ENCODE measurements at places on chromosomes 4 and X. TPM values are rescaled to one million over a fixed set of nuclear protein-coding genes. Genes with fewer than 3 reads are reported as not detected.

DNA sequence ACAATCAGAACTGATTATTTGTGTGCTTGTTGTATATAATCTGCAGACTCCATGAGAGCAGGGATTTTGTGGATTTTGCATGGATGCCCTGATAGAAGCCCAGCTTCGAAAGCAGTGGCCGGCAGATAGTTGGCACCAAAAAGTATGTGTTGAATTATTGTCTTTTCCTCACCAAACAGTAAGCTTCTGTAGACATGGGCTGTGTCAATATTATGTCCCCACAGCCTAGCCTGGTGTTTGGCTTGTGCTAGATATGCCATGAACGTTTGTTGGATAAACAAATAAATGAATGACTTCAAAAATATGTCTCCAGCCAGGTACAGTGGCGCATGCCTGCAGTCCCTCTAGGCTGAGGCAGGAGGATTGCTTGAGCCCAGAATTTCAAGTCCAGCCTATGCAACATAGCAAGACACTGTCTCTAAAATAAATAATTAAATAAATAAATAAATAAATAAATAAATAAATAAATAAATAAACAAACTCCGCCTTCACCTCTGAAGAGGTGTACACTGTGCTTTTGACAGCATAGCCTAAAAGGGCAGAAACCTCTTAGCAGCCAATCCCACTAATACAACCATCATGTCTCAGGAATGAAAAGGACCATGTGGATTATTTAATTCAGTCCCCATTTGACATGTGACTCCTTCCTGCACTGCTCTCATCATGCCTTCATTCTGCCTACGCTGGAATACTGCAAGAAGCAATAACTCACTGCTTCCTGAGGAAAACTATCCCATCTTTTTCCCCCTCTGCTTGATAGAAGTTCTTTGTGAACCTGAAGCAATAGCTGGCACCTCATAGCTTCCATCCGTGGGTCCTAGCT is 335.2 kb downstream of the FBXW7 start:
- no peak for DNase-seq

DNA sequence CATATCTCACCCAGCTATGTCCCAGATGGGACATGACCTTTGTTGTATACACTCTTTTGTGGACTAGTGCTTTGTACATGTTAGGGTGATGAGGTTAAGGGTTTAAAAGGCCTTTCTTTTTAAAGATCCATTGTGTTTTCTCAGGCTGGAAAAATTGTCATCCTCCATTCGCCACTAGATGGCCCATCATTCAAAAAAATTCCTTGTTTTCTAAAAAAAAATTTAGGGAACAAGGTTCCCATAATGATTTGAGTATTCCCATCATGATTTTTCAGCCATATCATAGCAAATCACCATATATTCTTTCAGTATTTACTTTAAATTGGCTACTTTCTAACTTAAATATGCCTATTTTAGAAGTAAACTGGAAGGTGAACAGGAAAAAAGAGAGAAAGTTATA is 91.9 kb upstream of the TMEM164 start:
- DNase-seq, result no peak

DNA sequence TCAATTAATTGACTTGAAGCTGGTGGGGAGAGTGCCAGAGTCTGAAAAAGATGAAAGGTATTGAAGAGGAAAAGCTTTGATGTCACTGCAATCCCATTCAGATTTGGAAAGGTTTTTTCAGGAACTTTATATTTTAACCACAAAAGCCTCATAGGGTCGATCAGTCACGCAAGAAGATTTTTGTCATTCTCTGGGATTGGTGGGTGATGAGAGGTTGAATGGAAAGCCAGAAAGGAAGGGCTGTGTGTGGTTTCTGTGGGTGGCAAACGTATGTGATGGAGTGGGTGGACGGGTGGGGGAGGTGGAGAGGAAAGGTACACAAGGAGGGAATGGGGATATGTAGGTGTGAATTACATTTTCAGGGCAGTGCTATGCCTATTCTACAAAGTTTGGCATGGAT is 173.8 kb upstream of the SCML1 start:
- no peak for DNase-seq

GRCh38 chr4:144176476-144176875 is 36.0 kb upstream of the GYPA start:
- no peak for DNase-seq

DNA sequence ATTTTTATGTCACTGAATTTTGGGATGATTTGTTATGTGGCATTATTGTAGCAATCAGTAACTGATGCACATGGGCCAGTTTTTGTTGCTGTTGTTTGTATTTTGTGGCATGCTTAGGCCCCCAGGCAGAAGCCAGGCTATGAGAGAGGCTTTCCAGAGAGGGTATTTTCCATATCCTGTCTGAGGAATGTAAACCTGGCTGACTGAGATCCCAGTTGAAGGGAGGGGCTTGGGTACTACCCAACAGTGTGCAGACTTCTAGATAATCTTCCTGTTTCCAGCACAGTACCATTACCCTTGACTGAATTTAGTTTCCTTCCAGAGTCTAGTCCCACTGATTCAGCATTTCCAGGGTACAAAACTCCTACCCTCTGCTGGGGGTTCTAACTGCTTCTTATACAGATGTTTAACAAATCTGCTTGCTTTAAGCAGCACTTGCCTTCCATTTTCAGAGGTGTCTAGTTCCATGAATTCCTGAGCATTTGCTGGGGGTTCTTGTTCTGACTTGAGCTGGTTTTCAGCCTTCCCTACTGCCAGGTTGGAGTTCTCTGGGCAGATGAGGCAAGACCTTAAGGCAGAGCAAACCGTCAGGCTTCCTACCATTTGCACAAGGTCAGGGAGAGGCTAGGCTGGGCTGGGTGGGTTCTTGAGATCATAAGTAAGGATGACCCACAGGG is 104.7 kb upstream of the EGFL6 start:
- no peak for DNase-seq

Gene CDKL2
- total RNA-seq, result 0.51 TPM

DNA sequence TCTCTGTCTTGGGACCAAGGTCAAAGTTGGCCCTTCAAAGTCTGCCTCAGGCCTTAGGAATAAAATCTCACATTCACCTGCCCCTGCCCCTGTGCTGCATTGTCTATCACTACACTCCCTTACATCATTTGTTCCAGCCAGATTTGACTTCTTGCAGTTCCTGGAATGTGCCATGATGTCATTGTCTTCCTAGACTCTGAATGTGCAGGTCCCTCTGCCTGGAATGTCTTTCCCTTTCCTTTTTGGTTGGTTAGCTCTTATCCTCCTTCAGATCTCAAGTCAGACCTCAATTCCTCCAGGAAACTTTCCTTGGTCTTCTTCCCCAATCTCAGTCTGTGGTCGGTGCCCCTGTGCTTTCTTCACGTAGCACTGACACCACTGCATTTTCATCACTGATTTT is 67.7 kb upstream of the EFNB1 start:
- peak; percentile 18 for DNase-seq

DNA sequence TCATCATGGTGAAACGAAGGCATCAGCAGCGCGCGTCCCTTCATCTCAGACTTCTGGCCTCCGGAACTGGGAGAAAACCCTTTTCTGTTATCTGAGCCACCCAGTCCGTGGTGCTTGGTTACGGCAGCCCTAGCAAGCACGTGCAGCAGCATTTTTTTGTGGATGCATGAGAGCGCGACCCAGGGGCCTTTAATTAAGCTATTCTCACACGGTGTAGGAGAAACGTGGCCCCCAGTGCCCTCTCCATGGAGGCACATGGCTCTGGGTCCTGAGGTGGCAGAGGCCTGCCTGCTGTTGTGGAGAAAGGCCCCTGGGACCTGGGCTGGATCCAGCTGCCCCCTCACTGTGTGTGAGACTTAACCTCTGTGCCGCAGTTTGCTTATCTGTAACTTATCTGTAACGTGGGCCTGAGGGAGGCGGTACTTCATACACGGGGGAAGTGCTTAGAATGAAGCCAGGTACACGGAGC is 9.5 kb downstream of the CLCN4 start:
- no peak for DNase-seq

DNA sequence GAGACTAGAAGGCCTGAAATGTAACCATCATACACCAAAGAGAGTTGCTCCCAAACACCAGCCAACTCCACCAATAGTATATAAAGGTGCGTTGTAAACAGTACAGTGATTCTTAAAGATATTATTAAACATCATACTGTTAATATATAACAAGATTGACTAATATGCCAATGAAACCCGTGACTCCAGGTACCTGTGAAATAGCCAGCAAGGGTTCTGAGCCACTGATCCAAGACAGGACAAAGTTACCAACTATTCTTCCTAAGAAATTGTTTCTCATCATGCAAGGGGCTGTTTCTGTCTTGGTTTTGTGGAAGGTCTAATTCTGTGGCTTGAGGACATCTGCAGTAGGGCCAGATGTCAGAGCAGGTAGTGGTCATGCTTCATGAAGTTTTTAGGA is 47.2 kb downstream of the FHL1 start:
- DNase-seq, result no peak

DNA sequence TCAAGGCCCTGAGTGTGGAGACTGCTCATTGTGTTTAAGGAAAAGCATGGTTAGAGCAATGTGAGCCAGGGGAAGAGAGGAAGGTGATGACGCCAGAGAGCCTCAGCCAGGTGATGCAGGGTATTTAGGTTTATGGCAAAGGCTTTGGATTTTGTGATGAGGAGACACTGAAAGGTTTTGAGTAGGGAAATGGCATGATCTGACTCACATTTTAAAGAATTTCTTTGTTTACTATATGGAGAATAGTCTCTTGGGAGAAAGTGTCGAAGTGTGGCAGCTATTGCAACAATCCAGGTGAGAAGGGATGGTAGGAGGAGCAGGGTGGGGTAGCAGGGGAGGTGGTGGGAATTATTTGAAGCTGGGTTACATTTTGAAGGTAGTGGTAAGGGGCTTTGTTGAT is 293.4 kb upstream of the IGFBP7 start:
- DNase-seq, result no peak

Gene BMX
- total RNA-seq, result 20.1 TPM

GRCh38 chr4:85603437-85604336 is 128.7 kb downstream of the ARHGAP24 start:
- no peak for DNase-seq

GRCh38 chrX:7170898-7171297 is 22.9 kb upstream of the PUDP start:
- DNase-seq, result no peak

DNA sequence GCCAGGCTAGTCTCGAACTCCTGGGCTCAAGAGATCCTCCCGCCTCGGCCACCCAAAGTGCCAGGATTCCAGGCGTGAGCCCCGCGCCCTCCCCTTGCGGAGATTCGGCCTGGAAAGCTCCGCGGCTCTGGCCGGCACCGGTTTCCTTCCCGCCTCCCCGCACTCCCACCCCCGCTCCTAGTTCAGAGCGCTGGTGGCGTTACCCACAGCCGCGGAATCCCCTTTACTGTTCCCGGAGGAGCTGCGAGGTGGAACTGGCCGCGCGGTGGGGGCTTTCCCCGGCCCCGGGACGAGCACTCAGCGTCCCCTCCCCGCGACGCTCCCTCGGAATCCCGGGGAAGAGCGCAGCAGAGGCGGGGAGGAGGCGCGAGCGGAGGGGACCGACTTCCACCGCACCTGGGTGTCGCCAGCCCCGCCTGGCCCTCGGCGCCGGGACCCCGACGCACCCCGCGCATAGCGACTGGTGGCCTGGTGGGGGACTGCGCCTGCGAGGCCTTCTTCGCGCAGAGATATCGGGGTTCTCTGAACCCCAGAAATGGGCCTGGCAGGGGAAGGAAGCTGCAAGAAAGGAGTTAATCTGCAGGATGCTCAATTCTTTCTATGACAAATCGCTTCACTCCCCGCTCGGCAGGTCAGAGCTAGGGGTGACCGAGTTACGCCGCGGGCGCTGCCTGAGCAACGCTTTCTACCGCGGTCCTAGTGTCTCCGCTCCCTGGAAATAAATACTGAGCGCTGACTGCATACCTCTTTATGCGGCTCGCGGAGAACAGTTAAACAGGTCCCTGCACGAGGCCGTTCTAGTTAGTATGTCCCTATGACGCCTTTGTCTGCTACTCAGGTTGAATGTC is 14.6 kb upstream of the SLC25A4 start:
- no peak for DNase-seq

DNA sequence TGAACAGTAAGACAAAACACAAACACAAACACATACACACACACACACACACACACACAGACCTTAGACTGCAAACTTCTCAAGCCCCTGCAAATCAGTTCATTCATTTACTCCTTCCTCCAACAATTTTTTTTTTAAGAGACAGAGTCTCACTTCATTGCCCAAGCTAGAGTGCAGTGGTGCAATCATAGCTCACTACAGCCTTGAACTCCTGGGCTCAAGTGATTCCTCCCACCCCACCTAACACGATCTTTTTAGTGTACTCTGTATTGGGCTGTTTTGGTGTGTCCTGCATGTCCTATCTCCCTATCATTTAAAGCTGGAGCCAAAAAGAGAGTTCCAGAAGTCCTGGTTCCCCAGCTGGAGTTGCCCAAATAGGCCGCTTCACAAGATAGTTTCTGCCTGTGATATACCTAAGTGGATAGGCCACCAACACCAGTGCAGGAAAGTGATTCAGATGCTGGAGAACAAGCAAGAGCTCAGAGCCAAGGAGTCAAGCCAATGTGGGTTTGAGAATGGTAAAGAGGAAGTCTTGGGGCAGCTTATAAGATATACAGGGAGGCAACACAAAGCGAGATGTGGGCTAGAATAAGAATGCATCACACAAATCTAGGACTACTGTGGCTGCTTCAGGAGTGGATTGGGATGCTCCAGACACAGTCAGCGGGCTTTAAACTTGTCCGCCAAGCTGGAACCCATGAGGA is 85.4 kb upstream of the RAPGEF2 start:
- DNase-seq, result no peak

DNA sequence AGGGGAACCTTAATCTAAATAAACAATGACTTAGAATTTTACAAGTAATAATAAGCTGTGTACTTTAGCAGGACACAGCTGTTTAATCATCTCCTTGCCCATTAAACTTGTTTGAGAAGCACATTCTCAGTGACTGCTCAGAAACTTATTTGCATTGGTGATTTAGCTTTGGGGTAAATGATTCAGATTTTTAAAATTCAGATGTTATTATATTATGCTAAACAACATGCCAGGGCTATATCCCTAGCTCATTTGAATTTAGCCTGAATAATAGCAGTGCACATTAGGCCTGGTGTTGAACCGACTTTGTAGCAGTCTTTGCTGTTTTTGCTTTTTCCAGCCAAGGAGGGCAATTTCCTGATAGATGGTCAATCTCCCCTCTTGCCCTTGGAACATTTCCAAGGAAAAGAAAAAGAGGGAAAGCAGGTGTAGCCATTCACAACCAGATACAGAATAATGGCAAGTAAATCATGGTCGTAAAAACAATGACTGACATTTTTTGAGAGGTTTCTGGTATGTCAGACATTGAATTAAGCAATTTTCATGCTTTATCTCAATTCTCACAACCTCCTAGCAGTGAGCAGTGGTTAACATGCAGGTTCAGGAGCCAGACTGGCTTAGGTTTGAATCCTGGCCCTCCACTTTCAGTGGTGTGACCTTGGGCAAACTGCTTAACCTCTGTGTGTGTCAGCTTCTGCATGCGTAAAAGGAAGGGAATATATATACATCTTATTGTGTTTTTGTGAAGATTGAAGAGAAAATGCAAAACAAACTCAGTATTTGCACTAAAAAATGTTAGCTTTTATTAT is 16.8 kb downstream of the ARHGEF38 start:
- no peak for DNase-seq

- DNase-seq, result no peak
These were observed 86.0 kb upstream of the WWC2 start for GRCh38 chr4:183012879-183013729.

All from right atrium auricular region (tissue), 2 donors.